Endothelial cell (in vitro differentiated cells): ENCODE measurements at places on chromosomes 5 and 9. TPM values are rescaled to one million over a fixed set of nuclear protein-coding genes. Genes with fewer than 3 reads are reported as not detected.

Gene LPAR1
- total RNA-seq = 5.6 TPM

GRCh38 chr5:76947082-76947503, 5.8 kb upstream of the CRHBP start:
- DNase-seq = no peak

DNA sequence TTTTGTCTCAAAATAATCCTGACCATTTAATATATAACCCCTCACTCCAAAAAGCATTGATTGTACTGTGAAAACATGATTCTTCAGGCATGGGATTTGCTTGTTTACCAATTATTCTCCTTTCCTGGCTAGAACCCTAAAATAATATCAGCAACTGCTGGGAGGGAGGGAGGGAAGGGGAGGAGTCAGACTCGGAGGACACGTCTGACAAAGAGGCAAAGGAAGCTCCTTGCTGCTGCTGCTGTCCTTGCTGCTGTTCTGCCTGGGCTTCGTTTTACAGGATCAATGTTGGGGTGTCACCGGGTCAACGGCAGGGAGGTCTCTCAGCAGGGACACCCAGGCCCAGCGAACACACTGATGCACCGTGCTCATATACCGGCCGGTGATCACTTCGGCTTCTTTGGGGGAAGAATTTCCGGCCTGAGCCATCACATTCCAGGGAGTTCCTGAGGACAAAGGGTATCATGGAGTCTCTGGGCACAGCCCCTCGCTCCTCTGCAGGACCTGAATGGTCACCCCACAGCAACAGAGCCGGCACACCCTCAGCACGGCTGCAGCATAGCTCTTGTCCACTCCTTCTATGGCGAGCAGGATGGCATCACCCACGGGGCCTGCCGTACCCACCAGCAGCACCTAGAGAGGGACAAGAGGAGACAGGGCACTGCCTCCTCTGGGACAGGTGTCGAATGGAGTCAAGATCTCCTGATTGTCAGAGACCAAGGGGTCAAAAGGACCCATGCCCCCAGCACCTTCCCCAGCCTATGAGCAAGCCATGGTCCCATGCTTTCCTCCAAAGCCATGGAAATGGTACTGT, 27.9 kb downstream of the MED10 start:
- no peak for DNase-seq

DNA sequence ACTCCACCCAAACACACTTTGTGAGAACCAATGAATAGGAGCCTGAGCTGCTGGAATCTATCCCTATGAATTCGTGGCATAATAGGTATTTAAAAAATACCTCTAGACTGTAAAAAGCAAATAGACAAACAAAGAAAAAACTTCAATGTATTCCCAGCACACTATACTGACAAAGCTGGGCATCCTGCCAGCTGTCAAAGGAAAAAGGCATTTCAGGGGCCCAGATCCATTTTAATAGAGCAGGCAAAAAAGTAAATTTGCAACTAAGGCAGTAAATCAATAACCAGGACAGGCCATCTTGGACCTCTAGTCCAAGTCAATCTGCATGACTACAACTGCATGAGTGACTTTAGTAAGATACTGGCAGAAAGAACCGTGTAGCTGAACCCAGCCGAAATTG, 25.6 kb upstream of the LARP1 start:
- no peak for DNase-seq

Gene PCDHB13
- total RNA-seq = 7.1 TPM

GRCh38 chr9:68762570-68762969, 57.5 kb downstream of the PIP5K1B start:
- DNase-seq = no peak

DNA sequence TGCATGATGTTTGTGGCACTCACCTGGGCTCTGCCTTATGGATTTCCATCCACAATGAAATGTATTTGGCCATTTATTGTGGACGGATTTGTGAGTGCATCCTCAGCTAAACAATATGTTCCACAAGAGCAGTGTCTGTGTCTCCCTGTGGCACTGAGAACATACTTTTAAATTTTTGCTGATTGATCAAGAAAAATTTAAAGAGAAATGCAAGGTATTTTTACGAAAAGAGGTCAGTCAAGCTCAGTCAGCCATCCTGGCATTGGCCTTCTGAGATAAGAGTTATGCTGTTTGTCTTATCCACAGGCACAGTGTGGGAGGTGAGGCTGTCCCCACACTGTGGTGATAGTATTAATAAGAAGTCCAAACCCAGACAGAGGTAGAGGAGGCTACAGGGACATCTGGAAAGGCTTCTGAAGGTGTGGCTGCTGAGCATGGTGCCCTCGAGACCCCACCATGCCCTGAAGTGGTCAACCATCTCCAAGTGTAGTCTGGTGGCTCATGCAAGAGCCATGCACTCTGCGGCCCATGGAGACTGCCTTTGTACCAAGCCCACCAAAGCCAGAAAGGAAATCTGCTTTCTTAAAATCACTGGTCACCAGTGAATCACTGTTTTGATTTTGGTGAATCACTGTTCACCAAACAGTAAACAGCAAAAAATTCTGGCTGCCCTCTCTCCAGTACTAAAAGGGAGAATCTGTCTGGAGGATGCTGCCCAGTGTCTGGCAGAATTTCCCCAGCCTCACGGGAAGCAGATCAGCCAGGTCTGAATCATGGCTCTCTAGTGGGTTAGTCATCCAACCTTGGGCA, 28.8 kb downstream of the SPOCK1 start:
- DNase-seq = no peak

Gene MCIDAS
- total RNA-seq = not detected

Gene KCNIP1
- 6.1 TPM for total RNA-seq

DNA sequence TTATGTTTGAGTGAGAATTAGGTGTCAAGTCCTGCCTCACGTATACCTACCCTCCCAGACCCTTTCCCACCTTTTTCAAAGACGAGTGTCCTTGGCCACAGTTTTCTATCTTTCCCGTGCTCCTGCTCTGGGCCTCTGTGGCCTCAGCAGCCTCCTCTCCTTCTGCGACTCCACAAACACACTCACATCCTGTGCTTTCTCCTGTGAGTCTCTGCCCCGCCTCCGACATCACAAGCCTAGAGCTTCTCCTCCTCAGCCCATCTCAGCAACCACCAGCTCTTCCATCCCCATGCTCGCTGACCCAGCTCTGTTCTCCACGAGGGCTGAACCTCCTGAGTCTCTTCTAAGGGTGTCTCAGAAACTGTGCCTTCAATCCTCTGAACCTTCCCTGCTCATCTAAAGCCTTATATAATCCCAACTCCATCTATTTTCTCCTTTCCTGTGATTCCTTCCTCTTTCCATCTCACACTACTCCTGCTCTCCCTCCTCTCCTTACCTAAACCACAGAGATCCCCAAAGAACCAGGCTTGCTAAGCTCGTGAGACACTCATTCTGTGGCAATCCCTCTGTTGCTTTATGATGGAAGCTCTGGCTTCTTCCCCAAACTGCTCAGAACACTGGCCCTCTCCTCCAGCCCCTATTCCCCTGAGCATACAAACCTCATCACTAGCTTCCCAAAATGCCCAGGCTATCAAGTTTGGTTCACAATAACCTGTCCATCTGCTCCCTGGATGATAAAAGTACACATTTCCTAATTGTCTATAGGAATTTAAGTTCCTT, 55.2 kb downstream of the RASEF start:
- DNase-seq = peak; percentile 6

DNA sequence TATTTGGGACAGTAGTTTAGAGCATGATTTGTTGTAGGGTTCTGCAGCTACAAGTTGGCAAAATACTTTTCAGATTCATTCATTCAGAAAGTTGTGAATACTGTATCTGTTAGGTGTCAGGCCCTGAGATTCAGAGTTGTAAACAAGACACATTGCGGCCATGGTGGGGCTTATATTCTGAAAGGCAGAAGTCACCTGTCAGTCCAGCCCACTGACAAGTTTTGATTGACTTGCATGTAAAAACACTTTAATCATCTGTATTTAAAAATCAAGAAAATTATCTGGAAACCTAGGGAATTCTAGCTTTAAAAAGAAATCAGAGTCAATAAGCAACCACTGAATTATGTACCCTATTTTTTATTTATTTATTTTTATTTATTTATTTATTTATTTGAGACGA, 13.0 kb downstream of the LARP1 start:
- no peak for DNase-seq

GRCh38 chr5:152007653-152008335, 83.1 kb upstream of the GLRA1 start:
- DNase-seq = no peak

Gene NFIL3
- 9.6 TPM for total RNA-seq

Gene PDE4D
- 9.4 TPM for total RNA-seq

DNA sequence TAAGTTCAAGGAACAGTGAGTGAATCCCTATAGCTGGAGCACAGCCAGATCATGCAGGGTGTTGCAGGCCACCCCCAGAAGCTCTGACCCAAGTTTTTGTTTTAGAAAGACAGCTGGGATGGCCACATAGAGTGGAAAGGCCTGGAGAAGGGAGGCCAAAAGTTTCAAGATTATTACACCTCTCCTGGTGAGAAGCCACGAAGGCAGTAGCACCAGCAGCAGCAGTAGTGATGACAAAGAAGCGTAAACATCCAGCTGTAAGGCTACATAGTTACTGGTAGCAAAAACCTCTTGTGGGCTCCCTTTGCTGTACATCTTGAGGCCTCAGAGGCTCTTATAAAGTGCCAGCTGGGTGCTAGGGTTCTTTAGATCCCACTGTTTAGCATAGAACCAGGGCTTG, 11.8 kb downstream of the ADAMTSL1 start:
- DNase-seq = no peak

- no peak for DNase-seq
Measured at GRCh38 chr5:135993880-135994636, 34.7 kb upstream of the TGFBI start.

Gene SLC36A3
- not detected for total RNA-seq

Gene KCNV2
- total RNA-seq = not detected

Gene ERBIN
- total RNA-seq = 93.3 TPM

DNA sequence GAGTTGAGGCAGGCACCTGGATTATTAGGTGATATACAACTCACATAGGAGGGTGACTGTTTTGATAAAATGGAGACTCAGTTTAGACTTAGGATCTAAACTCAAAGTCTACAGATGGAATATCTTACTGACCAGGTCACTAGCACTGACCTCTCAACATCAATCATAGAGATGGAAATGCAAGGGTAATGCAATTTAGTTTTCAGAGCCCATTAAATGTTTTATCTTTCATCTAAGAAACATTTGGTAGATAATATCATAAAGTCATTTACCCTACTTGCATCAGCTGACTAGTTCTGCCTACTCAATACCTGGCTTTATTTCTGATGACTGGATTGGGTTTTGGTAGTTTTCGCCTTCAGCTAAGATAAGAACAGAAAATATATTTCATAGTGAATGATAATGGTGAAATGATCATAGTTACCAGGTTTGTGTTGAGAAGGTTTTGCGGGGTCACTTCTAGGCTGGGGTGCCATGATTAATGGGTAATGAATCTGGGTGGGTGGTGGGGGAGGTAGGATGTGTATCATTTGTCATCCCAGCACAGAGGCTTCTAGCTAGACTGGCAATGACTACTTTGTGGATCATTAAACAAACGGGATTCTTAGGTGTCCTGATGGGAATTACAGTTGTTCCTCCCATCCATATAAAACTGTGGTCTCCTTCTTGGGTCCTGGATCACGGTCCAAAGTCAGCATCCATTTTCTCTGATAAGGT, 173.4 kb downstream of the PPP2R2B start:
- DNase-seq = no peak

DNA sequence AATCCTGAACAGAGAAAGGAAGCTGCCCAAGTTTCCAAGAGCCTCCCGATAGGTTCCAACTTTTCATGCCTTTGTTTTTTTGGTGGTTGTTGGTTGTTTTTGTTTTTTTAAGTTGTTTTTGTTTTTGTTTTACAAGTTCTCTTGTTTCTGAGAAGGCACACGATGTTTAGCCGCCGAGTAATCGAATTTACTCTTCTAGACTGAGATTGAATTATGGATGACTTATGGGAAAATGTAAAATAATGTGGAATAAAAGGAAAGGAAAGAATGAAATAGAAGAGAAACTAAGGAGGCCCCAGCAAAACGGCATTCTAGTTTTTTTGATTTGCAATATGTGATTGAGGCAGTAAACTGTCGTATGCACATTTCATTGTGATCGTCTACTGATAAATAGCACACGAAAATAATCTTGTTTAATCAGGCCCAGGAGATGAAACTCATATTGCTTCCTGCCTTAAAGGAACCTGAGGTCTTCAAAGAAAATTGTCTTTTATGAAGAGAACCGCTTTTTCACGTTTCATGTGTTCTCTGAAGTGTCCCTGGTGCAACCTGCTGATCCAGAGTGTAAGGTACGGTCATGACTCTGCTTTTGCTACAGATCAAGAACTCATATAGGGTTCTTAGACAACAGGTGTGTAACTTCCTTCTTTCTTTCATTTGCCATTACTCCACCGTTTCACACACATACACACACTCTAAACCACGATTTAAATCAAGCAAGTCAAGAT, 1.3 kb upstream of the GNAQ start:
- no peak for DNase-seq

- DNase-seq = no peak
Measured at GRCh38 chr9:76330034-76330433, 64.2 kb downstream of the RFK start.

Gene TAL2
- total RNA-seq = 3.5 TPM

Gene LHX6
- 6.0 TPM for total RNA-seq

DNA sequence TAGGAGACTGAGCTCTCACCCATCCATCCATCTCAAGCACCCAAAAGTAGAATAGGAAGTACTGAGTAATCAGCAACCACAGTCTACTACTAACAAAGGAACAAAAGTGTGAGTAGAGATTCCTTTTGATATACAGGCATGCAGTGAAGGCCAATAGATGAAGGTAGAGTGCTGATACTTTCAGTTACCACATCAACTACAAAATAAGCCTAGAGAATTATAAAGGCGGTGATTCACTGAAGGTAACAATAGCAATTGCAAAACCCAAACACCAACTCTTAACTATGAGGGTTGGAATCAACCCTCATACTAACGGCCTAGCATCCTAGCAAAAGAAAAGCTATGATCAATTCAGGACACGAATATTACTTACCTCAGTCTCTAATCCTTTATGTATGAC, 992.6 kb downstream of the DNAH5 start:
- no peak for DNase-seq

Gene ARL14EPL
- total RNA-seq = not detected

Gene DCP2
- total RNA-seq = 75.6 TPM

DNA sequence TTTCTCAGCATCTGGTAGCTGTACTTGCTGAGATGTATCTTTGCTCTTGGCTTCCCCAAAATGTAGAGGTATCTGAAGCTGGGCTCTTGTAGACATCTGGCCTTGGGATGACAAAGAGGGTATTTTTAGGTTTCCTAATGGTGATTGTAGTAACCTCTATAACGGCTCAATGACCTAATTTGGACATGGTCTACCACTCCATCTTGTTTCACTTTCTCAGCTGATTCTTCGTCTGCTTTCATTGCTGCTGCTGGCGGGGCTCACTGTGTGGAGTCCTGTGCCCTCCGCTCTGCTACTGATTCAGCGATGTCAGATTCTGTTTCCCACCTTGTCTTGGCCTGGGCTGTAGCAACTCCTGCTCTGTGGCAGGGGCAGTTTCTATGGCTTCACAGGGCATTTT, 12.7 kb upstream of the MARCHF11 start:
- DNase-seq = no peak

Gene ARPC5L
- total RNA-seq = 67.0 TPM

Gene GPR151
- total RNA-seq = not detected
